Stimulated activated CD8-positive, alpha-beta memory T cell treated with anti-CD3 and anti-CD28 coated beads, Interleukin-15, amount 100 ng/mL, for 1 hour (primary cell): ENCODE measurements at places on chromosomes 13 and 19.

GRCh38 chr13:21139374-21139773 is 37.0 kb downstream of the SKA3 start:
- no peak for DNase-seq

DNA sequence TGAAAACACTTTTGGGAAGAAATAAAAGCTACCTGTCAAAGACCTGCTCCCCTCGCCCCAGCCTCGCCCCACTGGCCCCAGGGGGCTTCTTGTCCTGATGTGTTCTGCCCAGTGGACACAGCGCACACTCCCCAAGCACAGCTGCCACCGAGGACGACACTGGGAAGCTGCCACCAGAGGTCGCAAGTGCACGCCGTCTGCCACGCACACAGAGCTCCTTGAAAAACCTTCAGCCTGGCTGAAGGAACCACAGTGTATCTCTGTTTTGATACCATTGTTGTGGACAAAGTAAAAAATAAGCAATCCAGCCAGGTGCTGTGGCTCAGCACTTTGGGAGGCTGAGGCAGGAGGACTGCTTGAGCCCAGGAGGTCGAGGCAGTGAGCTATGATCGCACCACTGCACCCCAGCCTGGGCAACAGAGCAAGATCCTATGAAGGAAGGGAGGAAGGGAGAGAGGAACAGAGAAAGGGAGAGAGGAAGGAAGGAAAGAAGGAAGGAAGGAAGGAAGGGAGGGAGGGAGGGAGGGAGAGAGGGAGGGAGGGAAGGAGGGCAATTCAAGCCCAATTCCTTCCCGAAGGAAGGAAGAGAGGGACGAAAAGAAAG is 57.3 kb downstream of the CEBPG start:
- DNase-seq, result peak; percentile 35

DNA sequence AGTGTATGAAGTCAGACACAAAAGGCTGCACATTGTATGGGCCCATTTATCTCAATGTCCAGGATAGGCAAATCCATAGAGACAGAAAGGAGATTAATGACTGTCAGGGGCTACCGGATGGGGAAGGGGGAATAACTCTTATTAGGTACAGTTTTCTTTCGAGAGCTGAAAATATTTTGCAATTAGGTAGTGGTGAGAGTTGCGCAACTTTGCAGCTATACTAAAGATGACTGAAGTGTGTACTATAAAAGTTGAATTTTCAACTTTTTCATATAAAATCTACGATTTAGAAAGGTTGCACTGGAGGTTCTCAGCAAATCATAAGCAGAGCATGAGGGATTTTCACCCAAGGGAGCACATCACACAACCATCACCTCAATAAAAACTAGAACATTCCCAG is 16.1 kb upstream of the SLC15A1 start:
- no peak for DNase-seq

GRCh38 chr19:32812036-32812435 is 57.5 kb downstream of the SLC7A9 start:
- no peak for DNase-seq
